ENCODE measurements at places on chromosomes 5 and 9.

- peak; percentile 20 for DNase-seq
Measured at GRCh38 chr9:35605351-35606137, 482 bp downstream of the TESK1 start.

- no peak for DNase-seq
Measured at GRCh38 chr9:86575825-86576525, 221.8 kb upstream of the TUT7 start.

DNA sequence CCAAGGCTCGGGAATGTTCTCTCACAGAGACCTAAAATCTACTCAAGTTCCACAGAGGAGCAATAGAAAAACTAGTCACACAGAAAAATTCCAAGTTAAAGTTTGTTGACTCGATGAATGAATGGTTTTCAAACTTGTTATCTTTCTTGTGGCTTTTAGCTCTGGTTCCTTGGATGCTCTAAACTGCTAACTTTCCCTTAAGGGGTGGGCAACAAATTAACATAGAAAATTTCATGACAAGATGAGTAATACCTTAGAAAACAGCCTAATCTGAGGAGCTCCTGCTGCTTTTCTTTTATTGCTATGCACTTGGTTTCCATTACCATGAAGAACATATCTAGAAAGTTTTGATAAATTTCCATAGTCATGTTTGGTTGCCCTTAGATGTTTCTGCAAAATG lies 100.2 kb upstream of the CCDC112 start:
- DNase-seq: no peak

- no peak for DNase-seq
Measured at GRCh38 chr5:68332556-68332955, 117.0 kb downstream of the PIK3R1 start.

DNA sequence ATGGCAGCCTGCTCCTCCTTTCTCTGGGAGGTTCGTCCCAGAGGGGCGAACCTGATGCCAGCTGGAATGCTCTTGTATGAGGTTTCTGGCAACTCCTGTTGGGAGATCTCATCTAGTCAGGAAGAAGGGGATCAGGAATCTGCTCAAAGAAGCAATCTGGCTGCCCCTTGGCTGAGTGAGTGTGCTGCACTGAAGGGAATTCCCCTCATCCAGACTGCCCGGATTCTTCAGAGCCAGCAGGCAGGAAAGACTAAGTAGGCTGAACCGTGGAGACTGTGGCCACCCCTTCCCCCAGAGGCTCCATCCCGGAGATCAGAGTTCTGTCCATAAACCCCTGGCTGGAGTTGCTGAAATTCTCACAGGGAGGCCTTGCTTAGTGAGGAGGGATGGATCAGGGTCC lies 476.0 kb downstream of the CSNK1G3 start:
- no peak for DNase-seq

DNA sequence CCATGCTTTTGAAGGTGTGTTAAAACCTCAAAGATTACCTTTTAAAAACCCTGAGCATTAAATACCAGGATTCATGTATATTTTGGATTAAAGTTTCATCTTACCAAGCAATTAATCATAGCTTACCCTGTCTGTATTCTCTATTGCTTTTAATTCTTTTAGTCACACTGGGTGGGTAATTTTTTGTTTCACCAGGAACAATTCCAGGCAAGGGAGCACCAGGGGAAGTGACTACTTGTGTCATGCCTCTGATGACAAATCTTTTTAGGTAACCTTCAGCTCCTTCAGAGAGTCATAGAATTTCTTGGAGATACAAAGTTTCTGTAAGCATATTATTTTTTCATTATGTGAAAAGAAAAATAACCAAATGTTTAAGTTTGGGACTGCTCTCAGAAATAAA lies 33.4 kb upstream of the ANXA1 start:
- no peak for DNase-seq

DNA sequence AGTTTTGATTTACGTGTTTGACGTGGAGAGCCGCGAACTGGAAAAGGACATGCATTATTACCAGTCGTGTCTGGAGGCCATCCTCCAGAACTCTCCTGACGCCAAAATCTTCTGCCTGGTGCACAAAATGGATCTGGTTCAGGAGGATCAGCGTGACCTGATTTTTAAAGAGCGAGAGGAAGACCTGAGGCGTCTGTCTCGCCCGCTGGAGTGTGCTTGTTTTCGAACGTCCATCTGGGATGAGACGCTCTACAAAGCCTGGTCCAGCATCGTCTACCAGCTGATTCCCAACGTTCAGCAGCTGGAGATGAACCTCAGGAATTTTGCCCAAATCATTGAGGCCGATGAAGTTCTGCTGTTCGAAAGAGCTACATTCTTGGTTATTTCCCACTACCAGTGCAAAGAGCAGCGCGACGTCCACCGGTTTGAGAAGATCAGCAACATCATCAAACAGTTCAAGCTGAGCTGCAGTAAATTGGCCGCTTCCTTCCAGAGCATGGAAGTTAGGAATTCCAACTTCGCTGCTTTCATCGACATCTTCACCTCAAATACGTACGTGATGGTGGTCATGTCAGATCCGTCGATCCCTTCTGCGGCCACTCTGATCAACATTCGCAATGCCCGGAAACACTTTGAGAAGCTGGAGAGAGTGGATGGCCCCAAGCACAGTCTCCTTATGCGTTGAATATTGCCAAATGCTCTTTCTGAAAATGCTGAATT lies 850 bp downstream of the RRAGA start:
- DNase-seq: no peak

- no peak for DNase-seq
Measured at GRCh38 chr5:93503598-93504067, 77.4 kb downstream of the NR2F1-AS1 start.

- no peak for DNase-seq
Measured at GRCh38 chr9:125601961-125602360, 105.0 kb downstream of the MAPKAP1 start.

DNA sequence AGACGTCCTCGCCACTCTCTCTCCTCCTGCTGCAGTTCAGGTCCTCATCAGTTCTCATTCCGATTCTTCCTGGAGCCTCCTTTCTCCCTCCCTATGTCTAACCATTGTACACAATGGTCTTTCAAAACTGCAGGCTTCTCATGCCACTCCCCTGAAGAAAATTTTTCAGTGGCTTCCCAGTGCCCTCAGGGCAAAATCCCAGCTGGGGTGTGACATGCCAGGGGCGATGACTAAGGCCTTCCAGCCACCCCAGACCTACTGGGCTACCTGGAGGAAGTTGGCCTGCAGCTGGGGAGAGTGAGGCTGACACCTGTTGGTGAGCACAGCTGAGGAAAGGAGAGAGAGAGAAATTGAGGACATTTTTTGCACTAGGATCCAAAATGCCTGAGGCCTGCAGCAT lies 65.2 kb downstream of the SREK1 start:
- no peak for DNase-seq

DNA sequence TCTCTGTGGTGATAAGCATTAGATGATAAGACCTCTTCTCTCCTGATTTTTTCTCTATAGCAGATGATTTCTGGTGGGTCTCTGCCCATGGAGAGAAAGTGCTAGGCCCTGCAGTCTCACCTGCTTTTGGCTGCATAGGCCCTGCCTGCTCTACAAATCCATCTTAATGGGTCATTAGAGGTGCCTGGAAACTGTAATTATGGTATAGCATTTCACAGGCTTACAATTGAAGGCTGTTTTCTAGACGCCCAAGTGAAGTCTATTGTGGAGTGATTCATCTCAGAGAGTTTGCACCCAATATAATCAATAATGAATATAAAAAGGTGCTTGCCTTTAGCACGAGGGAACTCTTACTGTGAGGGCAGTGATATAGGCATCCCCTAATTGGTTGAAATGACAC lies 33.8 kb downstream of the NEUROG1 start:
- DNase-seq: no peak

- DNase-seq: no peak
Measured at GRCh38 chr5:142096382-142096781, 12.2 kb upstream of the NDFIP1 start.

DNA sequence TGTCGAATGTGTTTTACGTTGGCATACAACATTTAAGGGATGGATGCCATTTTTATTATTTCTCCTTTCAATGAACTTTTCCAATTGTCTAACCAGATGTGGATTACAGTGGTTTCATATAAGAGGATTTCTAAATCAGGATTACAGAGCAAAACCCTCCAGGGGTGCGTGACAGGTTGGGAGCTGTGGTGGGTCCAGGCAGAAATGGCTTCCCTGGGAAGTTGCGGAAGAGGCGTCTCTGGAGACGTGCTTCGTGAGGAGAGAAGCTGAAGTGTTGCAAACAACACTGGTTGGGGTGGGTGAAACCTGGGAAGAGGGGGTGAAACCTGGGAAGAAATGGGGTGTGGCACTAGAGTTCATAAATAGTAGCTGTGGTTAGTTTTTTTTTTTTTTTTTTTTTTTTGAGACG lies 4.5 kb upstream of the RPL26L1 start:
- DNase-seq: no peak

DNA sequence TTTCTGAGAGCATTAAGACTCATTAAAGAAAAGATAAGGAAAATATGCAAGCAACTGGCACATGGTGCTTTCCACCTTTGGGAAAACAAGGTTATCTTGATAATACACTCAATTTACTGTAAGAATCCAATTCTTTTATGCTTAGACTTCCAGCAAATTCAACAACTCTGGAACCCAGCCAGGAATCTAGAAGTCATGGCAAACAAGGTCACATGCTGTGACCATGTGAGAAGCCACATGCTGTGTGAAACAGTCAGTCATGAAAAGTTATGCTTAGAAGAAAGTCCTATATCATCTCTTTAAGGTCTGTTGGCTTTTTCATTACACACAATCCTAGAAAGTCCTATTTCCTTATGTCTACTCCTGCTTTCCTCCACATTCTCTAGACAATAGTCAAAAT lies 581.8 kb upstream of the C9orf72 start:
- DNase-seq: peak; percentile 42

GRCh38 chr5:107274571-107274970 lies 396.2 kb downstream of the EFNA5 start:
- no peak for DNase-seq

DNA sequence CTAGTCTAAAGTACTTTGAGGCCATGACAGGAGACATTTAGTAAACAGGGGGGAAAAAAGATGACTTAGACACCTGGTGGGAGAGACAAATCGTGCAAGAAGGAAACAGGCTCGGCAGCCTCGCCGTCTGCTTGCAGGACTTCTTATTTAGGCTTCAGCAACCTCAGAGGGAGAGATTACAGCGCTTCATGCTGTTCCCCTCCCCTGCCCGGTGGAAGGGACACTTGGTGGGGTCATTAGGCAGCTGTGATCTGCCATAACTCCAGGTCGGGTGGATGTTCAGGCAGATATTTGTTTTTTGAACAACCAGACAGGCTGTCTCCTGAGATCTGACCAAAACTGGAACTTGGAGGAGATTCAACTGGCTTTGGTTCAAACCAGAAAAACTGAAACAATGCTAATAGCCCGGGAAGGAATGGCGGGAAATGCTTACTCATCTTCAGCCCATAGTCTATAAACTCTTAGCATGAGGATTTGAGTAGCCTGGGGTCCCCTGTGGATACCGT lies 38.1 kb upstream of the CD180 start:
- DNase-seq: no peak

GRCh38 chr5:52269401-52269800 lies 518.3 kb upstream of the ITGA1 start:
- DNase-seq: peak; percentile 25

DNA sequence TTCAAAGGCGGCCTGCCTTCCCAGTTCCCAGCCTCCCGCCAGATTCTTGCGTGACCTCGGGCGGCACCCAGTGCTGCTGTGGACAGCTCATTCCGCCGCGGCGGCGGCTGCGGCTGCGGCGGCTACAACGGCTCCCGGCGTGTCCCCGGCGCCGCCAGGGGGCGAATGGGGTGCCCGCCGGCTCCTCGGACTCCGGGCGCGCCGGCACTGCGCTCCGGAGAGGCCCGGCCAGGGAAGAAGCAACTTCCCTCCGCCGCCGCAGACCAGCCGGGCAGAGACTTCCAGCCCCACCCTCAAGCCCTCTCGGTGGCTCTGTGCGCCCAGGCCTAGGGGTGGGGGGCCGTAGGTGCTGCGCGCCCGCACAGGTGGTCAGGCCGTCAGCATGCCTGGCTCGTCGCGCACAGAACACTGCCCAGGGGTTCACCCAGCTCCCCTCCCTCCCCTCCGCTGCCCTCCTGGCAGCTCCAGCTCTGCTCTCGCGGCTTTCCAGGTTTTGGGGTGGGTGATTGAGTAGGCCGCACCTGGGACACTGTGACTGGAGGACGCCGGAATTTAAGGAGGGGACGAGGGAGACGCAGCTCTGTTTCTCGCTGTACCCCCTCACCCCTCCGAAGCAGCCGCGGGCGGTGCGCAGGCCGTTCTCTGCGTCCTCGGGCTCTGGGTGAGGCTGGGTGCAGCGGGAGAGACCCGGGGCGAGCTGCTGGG lies 20.2 kb downstream of the IGIP start:
- peak; percentile 68 for DNase-seq

- DNase-seq: no peak
Measured at GRCh38 chr5:43038496-43038989, 1.6 kb downstream of the ANXA2R start.

- no peak for DNase-seq
Measured at GRCh38 chr5:129717751-129718310, 30.1 kb upstream of the MINAR2 start.

DNA sequence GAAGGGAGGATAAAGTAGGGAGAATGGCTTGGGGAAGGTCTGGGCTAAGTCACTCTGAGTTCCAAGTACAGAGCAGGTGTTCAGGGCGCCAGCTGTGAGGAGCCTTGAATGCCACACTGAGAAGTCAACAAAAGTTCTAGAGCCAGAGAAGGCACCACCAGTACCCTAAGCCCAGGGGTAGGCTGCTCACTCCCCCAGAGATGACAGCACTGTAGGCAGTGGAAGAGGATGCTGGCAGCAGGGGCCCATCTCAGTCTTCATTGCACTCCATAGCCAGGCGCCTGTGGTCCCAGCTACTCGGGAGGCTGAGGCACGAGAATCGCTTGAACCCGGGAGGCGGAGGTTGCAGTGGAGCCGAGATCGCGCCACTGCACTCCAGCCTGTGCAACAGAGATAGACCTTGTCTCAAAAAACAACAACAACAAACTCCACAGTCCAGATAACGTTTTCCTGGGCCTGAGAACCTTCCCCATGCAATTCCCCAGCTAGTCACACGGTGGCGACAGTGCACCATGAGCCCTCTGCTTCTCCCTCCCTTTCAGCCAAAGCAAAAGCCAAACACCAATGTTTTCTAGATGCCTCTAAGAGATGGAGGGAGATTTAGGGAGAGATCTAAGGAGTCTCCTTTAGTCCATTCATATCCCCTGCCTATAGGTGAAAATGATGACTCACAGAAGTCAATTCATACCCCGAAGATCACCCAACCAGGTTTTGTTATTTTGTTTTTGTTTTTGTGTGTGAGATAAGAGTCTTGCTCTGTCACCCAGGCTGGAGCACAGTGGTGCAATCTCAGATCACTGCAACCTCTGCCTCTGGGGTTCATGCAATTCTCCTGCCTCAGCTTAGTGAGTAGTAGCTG lies 19.8 kb upstream of the NSD1 start:
- no peak for DNase-seq

All from large intestine (tissue), 12 donors.